Spinal cord (tissue), 10 donors: ENCODE measurements at places on chromosomes 2 and 18.

GRCh38 chr18:39162013-39162827, 1596.6 kb upstream of the CELF4 start:
- no peak for DNase-seq

DNA sequence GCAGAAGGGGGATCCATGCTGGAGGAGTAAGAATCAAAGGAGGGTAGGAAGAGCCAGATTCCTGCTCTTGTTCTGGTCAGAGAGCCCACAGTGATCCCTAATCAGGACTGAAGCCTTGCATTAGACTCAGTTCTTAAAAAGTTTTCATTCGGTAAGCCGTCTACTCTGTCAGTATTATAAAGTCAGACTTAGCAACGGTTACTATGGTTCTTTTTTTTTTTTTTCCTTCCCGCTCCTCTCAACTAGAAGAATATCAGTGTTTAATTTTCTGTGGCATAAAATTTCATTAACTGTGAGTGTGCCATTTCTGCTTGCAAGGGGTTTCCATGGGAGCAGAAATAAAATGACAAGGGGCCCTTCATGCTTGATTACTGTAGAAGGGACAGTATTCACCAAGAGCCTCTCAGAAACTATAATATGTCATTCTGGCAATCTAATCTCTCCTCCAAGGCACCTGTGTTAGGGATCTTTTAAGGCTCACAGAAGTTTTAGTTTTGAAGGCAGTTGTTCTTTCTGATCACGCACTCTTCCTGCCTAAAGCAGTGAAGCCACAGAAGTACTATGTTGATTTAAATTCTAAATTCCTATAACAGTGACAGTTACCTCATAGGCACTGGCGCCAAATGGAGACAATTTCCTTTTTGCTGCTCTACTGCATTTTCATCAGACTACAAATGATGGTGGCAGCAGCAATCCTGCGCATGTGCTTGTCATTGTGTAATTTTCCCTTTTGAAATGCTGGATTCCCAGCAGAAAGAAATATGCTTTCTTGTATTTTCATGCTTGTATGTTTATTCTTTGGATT, 57.0 kb downstream of the OSBPL6 start:
- DNase-seq = no peak

GRCh38 chr18:59996370-59996966, 96.7 kb downstream of the PMAIP1 start:
- DNase-seq = no peak

DNA sequence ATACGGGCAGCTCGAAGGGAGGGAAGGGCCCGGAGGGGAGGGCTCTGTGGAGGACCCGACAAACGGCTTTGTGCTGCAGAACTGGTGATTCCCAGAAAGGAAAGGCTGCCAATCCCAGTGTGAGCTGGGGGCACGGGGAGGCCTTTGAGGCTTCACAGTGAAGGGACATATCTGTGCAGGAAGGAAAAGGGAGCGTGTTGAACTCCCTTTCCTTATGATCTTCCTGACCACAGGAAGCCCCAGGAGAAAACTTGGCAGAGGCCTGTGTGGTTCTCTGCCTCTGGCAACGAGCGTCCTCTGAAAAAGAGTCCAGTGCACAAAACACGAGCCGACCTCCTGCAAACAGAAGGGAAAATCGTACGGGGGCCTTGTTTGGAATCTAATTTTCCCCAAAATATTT, 683.5 kb upstream of the SALL3 start:
- DNase-seq = no peak

DNA sequence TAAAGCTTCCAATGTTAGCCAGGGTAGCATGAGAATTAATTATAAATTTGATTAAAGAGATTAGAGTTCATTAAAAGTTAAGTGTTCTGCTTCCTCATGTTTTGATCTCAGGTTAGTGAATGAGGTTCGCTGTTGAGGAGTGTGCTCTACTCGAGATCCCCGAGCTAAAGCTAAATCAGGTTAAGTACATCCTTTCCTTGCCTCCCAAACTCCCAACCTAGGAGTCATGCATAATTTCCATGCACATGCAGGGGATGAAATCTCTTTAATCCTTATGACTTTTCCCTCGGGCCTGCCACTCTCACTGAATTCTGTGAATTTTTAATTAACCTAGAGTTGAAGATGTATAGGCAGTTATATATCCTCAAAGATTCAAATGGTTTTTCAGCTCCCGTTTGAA, 156.1 kb upstream of the NCK2 start:
- no peak for DNase-seq

- no peak for DNase-seq
Measured at GRCh38 chr2:152858594-152859265, 140.3 kb downstream of the ARL6IP6 start.

DNA sequence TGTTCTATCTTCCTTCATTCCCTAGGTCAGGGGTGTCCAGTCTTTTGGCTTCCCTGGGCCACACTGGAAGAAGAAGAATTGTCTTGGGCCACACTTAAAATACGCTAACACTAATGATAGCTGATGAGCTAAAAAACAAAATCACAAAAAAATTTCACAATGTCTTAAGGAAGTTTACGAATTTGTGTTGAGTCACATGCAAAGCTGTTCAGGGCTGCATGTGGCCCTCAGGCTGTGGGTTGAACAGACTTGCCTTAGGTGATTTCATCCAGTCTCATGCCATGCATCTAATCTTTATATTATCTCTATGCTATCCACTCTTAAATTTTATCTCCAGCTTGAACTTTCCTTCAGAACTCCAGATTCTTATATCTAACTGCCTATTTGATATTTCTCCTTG, 80.1 kb downstream of the CCDC85A start:
- no peak for DNase-seq

GRCh38 chr18:57475408-57475807, 40.2 kb downstream of the ONECUT2 start:
- DNase-seq = no peak

GRCh38 chr2:211545582-211545981, 989.2 kb downstream of the CPS1 start:
- DNase-seq = no peak

- no peak for DNase-seq
Measured at GRCh38 chr2:118654945-118655344, 192.5 kb downstream of the EN1 start.

- DNase-seq = no peak
Measured at GRCh38 chr2:232292395-232293154, 86.0 kb upstream of the ALPP start.

- no peak for DNase-seq
Measured at GRCh38 chr2:3535794-3536681, 16.7 kb upstream of the ADI1 start.

DNA sequence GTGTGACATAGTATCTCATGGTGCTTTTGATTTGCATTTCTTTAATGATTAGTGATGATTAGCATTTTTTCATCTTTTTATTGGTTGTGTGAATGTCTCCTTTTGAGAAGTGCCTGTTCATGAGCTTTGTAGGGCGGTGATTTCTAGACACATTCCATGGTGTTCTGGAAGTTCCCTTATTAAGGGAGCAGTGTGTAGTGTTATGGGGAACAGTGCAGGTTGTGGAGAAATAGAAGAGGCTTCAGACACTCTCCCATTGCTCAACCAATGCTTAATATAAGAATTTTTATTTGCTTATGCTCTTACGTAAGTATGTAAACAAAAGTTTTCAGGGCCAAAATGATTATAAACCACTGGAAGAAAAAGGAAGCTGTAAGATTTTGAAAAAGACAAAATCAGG, 34.7 kb downstream of the MMADHC start:
- no peak for DNase-seq

- no peak for DNase-seq
Measured at GRCh38 chr2:223297788-223298187, 245.8 kb downstream of the KCNE4 start.

- DNase-seq = no peak
Measured at GRCh38 chr18:76463358-76463757, 31.7 kb downstream of the ZNF516 start.

DNA sequence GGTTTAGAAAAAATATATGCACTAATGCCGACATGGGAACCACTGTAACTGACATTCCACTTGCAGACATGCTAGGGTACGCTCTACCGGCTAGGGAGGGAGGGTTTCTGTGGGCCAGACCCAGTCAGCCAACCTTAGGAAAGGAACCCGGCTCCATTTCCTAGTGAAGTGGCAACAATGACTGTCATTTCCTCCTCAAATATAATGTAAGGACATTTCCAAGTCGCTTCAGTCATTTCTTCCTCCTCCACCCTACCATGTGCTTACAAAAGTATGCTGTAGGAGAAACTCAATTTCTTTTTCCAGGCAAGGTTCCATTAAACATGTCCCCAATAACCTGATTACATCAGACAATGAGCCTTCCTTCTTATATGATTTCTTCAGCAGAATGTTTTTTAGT, 64.3 kb upstream of the PSMD14 start:
- no peak for DNase-seq

DNA sequence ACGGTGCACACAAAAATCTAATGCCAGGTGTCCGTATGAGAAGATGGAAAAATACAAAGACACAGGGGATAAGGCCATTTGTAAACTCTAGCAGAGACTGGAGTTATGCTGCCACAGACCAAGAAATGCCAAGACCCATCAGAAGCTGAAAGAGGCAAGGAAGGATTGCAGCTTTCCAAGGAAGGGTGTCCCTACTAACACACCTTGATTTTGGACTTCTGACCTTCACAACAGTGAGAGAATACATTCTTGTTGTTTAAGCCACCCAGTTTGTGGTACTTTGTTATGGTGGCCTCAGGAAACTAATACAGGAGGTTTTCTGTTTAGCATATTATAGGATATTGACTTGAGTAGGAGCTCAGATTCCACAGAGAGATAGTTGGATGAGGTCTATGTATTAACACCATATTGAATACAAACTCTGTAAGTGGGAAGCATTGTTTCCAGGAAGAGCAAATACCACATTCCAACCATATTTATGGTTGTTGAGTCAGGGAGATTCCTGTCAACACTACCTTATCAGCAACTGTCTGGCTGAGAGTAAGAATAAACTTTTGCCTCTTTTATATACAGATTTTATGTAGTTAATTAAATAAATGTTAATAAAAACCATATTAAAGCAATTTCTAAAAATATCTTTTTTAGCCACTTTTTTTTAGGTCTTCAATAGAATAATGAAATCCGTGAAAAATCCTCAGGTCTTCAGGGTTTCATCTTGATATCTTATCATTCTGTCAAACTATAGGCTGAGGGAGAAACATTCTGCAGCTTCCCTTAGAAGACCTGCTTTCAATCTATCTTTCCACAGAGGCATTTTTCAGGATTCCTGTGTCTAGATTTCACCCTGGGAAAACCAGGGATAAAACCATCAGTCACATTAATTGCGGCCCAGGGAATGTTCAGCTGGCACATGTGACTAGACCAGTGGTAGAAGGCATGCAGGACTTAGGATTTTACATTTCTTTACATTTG, 35.4 kb upstream of the HNMT start:
- no peak for DNase-seq

- DNase-seq = no peak
Measured at GRCh38 chr2:234134496-234134895, 84.0 kb downstream of the SPP2 start.

GRCh38 chr2:30772021-30772705, 35.1 kb downstream of the CAPN13 start:
- DNase-seq = no peak

DNA sequence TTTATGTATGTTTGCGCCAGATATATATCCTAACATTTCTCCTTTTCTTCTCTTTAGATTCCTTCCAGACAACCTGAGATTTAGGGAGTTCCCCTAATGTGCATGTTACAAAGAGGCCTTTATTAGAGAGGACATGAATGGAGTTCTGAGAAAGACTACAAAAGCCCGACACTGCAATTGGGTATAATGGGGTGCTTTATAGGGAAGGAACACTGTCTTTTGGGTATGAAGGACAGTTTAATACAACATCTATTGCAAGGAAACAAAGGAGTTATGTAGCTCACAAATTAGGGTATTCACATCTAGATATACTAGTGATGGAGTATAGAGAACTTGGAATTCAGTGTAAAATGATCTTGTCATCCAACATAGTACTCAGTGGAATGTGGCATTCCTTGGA, 383.8 kb downstream of the FIGN start:
- DNase-seq = no peak

DNA sequence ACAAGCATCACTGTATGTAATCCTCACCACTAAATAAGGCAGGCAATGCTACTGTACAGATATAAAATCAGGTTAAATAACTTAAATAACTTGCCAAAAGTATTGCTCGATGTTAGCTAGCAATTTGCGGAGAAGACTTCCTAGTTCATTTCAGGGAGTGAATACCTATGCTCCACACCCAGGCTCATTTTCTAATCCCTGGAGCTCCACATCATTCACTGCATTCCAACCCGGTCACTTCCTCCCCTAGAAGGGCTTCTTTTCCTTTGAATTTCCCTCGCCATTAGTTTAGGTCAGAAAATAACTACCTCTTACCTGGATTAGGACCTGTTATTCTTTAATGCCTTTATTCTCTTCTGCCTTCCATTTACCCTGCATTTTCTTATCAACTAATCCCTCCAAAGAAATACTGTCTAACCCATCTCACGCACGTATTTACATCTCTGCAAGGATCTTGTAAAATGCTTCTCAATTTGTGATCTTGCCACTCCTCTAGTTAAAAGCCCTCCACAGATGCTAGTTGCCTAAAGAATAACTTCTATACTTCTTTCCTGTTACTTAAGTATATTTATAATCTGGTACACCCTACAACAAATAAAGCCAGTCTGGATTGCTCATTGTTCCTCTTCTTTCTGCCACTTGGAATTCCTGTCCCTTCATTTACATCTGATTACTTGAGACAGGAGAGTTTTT, 599.8 kb downstream of the NRXN1 start:
- DNase-seq = no peak

GRCh38 chr2:153004627-153005026, 286.2 kb downstream of the ARL6IP6 start:
- DNase-seq = no peak

DNA sequence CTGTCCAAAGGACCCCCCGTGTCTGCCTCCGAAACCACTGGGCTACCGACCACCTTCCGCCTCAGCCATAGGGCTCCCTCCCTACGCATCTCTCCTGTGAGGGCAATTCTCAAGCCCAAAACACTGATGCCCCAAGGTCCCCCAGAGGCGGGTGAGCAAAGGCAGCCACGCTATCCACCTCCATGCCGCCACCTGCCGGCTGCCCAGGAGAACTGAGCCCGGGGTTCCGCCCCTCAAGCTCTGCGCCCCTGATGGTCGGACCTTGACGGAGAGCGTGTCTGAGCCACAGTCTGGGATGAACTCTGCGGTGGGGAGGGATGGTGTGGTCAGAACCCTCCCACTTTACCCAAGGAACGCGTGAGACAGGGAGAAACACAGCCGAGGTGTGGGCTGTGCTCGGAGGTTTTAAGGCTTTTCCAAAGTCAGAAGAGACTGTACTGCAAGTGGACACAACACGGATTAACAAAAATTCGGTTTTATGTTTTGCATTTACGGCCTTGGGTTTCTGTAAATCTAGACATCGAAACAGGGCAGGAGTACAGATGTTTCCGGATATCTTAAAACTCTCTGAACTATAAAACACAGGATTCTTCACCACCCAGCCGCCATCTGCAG, 114.1 kb downstream of the ZNF516 start:
- DNase-seq = no peak

DNA sequence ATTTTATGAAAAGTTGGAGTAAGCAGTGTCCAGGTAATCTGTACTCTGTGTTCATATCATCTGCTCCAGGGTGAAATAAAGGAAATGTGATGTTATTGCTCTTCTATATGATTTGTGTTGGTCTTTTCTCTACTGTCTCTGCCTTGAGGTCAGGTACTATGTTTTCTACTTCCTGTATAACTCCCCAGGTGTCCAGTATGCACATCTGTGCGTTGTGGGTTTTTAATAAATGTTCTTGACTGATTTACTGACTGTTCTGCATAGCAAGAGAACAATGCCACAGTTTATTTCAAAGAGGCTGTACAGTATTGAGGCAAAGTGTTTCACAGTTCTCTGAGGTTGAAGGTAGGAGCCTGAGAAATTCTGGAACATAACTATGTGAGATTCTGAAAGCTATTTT, 89.7 kb downstream of the BABAM2 start:
- DNase-seq = no peak

GRCh38 chr2:102111823-102112222, 30.7 kb upstream of the IL1R1 start:
- DNase-seq = no peak
